NCI-H510A treated with DMSO at 0.1 percent for 48 hours (cell line): ENCODE measurements at places on chromosomes 2 and 18.

- DNase-seq, result no peak
These were observed 791.3 kb upstream of the CHAC2 start for GRCh38 chr2:52976143-52976949.

GRCh38 chr2:55710025-55710424, 16.4 kb upstream of the PNPT1 start:
- DNase-seq, result no peak

GRCh38 chr2:44918095-44918775, 23.3 kb upstream of the SIX3 start:
- no peak for DNase-seq

DNA sequence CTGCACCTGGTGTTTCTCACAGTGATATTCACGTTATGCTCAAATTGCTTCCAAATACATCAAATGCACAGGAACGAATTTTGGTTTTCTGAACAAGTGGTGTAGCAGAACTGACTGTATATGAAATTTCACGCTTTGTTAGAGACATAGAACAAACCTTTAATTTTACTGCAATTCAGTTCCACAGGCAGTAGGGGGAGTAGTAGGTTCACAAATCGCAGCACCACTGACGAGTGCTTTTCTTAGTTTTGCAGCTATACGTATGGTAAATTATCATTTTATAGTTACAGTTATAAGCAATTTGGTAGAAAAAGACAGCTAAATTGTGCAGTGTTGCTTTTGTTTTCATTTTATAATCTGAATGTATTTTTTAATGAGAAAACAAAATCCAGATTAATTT, 113.3 kb downstream of the KIAA1328 start:
- DNase-seq, result peak; percentile 25

GRCh38 chr2:419687-420317, 131.9 kb upstream of the ALKAL2 start:
- DNase-seq, result no peak

- DNase-seq, result no peak
These were observed 135.0 kb downstream of the FIGN start for GRCh38 chr2:163600801-163601200.

GRCh38 chr2:133163111-133163510, 405.2 kb downstream of the NCKAP5 start:
- no peak for DNase-seq

GRCh38 chr2:44932079-44932478, 9.4 kb upstream of the SIX3 start:
- DNase-seq, result no peak

DNA sequence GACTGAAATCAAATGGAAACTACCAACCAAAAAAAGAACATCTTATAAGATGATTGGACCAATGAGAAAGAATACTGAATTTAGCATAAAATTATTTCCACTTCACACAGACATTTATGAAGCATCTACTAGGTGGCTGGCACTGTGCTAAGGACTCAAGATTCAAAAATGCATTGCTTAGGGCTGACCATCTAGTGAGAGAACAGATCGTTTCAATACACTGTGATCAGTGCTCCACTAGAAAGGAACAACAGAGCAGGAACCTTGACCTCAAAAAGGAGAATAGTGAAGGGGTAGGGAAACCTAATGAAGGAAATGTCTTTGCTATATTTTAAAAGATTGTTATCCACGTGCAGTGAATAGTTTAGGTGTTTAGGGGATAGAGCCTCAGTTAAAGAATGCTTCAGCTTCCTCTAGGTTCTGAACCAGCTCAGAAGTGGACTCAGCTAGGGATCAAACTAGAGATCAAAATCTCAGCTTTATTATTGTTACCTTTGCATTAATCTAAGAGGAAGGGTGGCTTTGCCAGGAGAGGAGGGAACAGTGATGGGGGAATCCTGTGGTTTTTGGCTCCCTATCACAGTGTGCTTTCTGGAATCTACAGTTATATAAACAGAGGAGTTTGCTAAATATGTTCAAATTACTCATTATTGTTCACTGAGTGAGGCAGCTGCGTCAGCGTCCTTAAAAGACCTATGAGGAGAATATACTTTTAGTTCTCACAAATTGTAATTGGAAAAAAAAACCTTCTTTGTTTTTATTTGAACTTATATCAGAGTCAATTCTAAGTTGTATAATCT, 16.2 kb upstream of the BBS5 start:
- DNase-seq, result no peak

GRCh38 chr2:84939426-84940087, 31.4 kb upstream of the KCMF1 start:
- DNase-seq, result no peak

DNA sequence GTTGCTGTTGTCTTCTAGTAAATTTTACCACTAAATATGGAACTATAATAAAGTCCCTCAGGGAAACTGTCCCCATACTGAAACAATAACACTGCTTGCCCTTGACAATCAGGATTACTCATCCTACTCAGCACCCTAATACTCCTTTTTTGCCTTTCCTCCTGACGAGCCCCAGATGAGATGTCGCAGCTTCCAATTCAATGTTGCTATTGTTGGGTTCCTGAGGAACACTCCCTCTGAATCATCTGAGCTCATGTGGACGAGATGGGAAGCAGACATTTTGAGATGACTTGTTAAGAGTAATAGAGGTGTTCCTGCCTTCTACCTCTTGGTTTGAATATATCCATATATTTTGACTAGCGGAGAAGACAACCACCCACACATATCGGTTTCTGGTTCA, 187.8 kb upstream of the FAM98A start:
- no peak for DNase-seq

GRCh38 chr18:46161703-46162396, 57.7 kb downstream of the HAUS1 start:
- no peak for DNase-seq

- no peak for DNase-seq
These were observed 12.6 kb downstream of the KLHL23 start for GRCh38 chr2:169746240-169746639.

DNA sequence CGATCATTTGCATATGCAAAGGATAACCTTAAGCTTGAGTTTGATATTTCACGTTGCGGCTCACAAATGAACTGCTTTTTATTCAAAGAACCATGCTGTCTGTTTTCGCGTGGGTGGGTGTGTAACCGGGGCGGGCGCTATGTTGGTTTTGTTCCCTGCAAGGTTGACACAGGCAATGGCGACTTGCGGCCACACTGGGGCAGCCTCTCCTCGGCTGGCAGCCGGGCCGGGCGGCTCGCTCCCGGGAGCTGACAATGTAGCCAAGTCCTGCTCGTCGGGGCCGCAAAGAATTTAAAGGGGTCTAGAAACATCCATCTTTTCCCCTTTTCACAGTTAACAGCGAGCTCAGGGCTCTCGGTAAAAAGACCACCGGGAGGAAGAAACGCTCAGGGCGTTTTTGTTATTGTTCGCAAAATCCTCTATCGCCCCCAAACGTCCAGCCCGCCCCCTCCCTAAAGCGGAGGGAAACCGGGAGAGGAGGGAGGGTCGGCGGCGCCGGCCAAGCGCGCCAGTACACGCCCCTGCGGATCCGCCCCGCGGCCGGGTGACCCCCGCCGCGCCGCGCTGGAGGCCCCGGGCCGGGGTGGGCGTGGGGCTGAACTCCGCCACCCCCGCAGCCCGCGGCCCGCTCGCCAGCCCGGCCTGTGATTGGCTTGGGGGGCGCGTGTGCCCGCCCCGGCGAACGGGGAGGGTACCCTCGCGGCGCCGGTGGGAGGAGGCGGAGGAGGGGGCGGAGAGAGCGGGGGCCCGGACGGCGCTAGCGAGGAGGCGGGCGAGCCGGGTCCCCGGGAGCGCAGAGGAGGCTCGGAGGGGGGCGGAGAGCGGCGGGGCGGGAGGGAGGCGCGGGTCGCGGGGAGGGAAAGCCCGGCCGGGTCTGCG, at the start of gene NEDD4L:
Gene NEDD4L (plus strand): TSS at position 736 of the 879 bp plus-strand sequence. CDS start 435 bp downstream, outside the sequence.
- DNase-seq, result peak; percentile 88

- no peak for DNase-seq
These were observed 77.3 kb downstream of the XDH start for GRCh38 chr2:31337197-31337596.

GRCh38 chr2:20356042-20356441, 5.4 kb upstream of the PUM2 start:
- DNase-seq, result no peak

GRCh38 chr2:51153236-51153635, 121.3 kb upstream of the NRXN1 start:
- DNase-seq, result no peak

DNA sequence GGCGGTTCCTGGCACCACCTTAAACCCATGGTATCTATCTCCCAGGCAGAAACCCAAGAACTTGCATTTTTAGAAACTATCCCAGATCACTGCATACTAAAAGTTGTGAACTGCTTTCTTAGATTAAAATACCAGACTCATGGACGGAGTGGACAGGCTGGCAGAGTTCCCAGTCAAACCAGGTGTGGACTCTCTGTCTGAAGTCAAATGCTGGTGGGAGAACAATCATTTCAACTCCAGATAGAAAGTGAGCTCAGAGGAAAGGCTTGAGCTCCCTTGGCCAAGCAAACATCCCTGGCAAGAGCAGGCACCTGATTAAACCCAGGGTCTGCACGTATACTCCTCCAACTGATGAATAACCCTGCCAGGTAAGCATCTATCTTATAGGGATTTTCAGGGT, 19.5 kb downstream of the NXPH2 start:
- no peak for DNase-seq

DNA sequence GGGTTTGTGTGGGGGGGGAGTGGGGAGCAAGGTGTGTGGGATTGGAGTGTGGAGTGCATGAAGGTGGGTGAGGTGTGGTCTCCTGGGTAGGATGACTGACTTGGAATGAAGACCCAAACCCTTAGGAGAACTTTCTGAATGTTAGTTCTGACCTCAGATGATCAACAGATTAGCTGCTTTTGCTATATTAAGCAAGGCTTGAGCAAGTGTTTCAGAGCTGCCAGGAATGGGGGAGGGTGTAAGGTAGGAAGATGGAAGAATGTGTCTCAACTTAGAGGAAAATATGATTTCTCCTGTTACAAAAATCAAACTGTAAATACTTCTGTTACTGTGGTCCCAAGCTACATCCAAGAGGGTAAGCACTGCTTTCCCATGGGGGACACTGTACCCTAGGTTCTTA, 273.6 kb downstream of the TGIF1 start:
- DNase-seq, result no peak

GRCh38 chr2:45293182-45293581, 283.9 kb upstream of the SIX2 start:
- DNase-seq, result no peak

DNA sequence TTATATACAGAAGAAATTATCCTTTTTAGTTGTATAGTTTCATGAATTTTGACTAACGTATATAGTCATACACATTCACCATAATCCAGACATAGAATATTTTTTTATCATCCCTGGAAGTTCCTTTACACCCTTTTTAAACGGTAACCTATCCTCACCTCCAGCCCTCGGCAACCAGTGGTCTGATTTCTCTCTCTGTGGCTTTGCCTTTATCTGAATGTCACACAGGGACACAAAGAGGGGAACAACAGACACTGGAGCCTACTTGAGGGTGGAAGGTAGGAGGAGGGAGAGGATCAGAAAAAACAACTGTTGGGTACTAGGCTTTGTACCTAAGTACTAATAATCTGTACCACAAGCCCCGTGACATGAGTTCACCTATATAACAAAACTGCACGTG, 191.9 kb downstream of the MC4R start:
- no peak for DNase-seq

DNA sequence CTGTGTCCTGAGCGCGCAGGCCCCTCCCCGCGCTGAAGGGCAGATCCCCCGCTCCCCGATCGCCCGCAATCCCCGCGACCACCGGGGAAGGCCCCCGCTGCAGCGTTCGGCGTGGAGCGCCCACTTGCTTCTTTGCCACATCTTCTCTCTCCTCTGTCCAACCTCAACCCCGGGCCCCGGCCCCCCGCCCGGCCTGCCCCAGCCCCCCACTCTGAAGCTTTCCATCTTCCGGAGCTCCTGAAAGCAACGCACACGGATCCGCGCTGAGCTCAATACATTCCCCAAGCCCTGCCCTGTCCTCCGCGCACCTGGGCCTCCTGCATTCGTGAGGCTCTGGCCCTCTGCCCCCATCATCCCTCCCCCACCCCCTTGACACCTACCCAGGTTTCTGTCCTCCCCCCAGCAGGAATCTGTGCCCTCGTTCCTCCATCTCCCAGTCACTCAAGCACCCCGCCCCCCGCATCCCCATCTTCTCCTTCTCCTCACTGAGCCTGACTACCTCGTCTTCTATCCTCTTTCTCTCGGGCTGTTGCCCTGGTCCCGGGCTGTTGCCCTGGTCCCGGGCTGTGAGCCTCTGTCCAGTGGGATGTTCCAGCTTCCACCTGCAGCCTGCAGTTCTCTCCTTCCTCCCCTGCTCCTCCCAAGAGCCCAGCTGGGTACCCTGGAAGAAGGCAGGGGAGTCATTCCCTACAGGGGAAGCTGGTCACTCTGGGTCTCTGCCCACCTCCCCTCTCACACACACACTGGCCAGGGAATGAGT, 7.8 kb downstream of the SPEG start:
- no peak for DNase-seq

DNA sequence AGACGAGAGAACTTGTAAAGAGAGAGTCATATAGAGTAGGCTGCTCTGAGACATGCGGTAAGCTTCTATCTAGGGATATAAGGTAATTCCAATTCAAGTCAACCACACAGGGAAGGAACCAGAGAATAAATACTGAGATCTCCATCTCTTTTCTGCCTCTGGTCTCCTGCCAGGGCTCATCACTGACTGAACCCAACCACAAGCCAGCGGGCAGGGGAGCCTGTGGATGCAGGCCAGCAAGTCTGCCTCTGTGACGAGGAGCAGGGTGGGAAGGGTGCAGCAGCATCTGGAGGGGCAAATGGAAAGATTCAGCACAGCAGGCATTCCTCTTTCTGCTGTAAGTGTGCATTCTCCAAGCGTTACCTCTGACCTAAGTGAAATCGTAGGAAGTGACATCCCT, 82.2 kb downstream of the ICOS start:
- DNase-seq, result no peak

DNA sequence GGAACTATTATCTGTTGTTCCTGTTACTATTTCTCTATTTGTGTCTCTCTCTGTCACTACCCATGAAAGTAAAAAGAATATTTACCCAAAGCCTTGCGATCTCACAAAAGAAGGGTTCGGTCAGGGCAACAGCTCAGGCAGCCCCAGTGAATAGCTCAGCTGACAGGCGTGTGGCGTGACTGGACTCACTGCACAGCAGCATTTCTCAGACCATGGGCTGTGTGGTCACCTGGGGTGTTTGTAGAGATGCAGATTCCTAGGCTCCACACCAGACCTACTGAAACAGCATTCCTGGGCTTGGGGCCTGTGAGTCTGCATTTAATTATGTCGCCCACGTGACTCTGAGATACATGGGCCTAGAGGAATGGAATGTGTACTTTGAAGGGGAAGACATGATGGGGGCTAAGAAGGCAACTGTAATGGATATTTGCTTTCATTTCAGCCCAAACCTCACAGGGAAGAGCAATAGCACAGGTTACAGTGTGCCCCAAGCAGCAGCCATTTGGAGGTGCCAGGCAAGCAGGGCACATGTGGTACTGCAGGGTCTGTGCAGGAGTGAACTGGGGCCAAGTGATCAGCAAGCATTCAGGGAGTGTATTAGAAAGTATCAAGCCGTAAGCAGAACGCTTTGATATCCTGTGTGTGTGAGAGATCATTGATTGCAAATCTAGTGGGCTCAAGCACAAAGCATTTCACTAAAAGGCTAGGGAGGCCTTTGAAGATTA, 90.4 kb upstream of the RBMS1 start:
- no peak for DNase-seq

- no peak for DNase-seq
These were observed 118.2 kb downstream of the ZNF521 start for GRCh38 chr18:25233528-25234321.
